ENCODE measurements at places on chromosomes 3 and 15. TPM values are rescaled to one million over a fixed set of nuclear protein-coding genes. Genes with fewer than 3 reads are reported as not detected.

Gene CDV3
- polyA plus RNA-seq = 143 TPM

DNA sequence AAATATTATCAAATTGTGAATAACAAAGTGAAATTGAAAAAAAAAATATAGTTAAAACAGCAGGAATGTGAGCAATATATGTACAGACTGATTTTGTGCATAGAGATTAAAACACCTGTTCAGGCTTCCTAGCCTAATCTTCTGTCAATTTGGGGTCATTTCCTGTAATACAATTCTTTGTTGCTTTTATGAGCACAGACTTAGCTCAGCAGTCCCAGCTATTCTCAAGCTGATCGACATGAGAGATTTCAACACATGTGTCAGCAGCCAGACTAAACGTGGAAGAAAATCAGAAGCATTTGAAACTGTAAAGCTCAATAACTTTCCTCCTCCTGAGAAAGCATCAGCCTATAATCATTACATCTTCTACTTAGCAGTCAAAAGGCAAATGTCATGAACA is 1.6 kb upstream of the FHIT start:
- no peak for DNase-seq

Gene SETMAR
- polyA plus RNA-seq = 13.4 TPM

- DNase-seq = no peak
Observed at GRCh38 chr3:25724948-25725645, 58.1 kb downstream of the NGLY1 start.

Gene PLCB2
- polyA plus RNA-seq = 8.1 TPM
